ENCODE measurements at places on chromosomes 5 and 9. TPM values are rescaled to one million over a fixed set of nuclear protein-coding genes. Genes with fewer than 3 reads are reported as not detected.

GRCh38 chr9:100058699-100059579 lies 39.9 kb downstream of the ERP44 start:
- no peak for DNase-seq
- H3K4me1 ChIP-seq, result no peaks in the 10 kb centered on the region
- H3K4me3 ChIP-seq, result no peak overlapping the region
- peaks cover 33% of the 10 kb centered on the region for H3K36me3 ChIP-seq

Gene SPATA6L
- not detected for total RNA-seq

- H3K27ac ChIP-seq, result no peak overlapping the region
- no peaks in the 10 kb centered on the region for H3K27me3 ChIP-seq
- no peak overlapping the region for H3K4me3 ChIP-seq
- H3K4me1 ChIP-seq, result no peaks in the 10 kb centered on the region
These were observed 52.4 kb downstream of the DMRT2 start for GRCh38 chr9:1102642-1102970.

GRCh38 chr5:5598547-5599113 lies 176.2 kb downstream of the ICE1 start:
- no peaks in the 10 kb centered on the region for H3K36me3 ChIP-seq
- H3K27me3 ChIP-seq, result no peaks in the 10 kb centered on the region
- DNase-seq, result peak; percentile 34

- no peaks in the 10 kb centered on the region for H3K36me3 ChIP-seq
- H3K4me1 ChIP-seq, result peaks cover 11% of the 10 kb centered on the region
- no peak overlapping the region for H3K4me3 ChIP-seq
- DNase-seq, result no peak
These were observed 41.2 kb upstream of the SPRY4 start for GRCh38 chr5:142366007-142366406.
